Progenitor cell of endocrine pancreas (in vitro differentiated cells): ENCODE measurements at places on chromosomes 2 and 18. TPM values are rescaled to one million over a fixed set of nuclear protein-coding genes. Genes with fewer than 3 reads are reported as not detected.

GRCh38 chr2:136117909-136118818, at the start of gene CXCR4:
Gene CXCR4 (minus strand): TSS chr2:136118149. CDS start chr2:136118060, 89 bp downstream.
- DNase-seq = peak; percentile 80

GRCh38 chr18:23207191-23207955, 72.1 kb downstream of the CABLES1 start:
- DNase-seq = no peak

GRCh38 chr2:233417282-233417681, 63.0 kb downstream of the DGKD start:
- DNase-seq = no peak

The GPR55 gene
- total RNA-seq = not detected in 2 replicates

DNA sequence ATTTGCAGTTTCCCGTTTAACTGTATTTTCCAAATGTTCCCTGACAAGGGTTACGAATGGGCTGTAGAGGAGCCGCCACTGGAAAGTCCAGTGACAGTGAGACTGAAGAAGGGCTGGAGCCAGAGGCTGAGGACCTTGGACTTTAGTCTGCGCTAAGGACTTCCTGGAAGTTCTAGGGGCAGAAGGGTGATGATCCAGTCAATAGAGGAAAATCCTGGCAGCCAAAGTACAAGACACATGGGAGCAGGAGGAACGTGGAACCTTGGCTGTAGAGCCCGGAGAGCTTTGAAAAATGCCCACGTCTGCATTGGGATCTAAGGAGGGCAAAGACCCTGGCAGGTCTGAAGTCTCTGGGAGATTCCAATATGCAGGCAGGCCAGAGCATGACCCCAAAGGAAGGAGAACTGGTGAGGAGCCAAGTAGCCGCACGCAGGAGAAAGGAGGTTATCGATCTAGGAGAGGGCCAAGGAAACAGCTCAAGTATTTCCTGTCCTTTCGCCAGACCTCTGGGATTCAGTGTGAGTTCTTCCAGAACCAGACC, 28.5 kb downstream of the MBP start:
- DNase-seq = no peak

GRCh38 chr2:20145497-20146193, 79.3 kb downstream of the SDC1 start:
- DNase-seq = no peak

The PGAP1 gene
- total RNA-seq = 49.2 and 54.8 TPM in 2 replicates

DNA sequence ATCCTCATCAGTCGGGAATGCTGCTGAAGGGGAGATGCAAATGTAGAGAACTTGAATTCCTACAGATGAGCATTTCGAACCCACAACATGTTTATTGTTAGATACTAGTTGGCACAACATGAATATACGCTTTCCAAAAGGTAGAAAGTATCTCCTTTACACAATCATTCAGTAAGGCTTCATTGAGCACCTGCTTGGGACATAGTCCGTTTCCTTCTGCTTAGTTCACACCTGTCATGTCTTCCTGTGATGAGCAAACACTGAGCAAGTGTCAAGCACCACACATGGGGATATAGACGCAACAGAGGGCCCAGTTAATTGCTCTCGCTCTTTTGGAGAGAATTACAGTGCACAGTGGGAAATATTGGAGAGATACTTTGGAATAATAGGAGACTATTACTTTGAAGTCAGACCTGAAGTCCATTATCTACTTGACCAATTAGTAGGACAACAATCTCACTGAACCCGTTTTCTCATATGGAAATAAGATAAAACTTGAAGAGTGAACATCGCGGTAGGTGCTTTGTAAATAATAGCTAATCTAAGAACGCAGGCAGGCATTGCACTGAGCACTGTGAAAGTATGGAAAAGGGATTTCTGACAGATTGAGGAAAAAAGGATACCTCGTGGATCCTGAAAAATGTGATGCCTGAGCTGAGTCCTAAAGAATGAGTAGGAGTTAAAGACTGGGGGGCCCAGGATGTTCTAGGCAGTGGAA, 1.2 kb downstream of the CPSF3 start:
- DNase-seq = no peak

The WNT6 gene
- total RNA-seq = 0.72 and 1.5 TPM in 2 replicates

- no peak for DNase-seq
Observed at GRCh38 chr2:4992226-4992625, 700.0 kb upstream of the SOX11 start.

GRCh38 chr2:143600116-143600515, 470.9 kb downstream of the ARHGAP15 start:
- DNase-seq = no peak

GRCh38 chr2:31483246-31483645, 68.7 kb upstream of the XDH start:
- DNase-seq = no peak

DNA sequence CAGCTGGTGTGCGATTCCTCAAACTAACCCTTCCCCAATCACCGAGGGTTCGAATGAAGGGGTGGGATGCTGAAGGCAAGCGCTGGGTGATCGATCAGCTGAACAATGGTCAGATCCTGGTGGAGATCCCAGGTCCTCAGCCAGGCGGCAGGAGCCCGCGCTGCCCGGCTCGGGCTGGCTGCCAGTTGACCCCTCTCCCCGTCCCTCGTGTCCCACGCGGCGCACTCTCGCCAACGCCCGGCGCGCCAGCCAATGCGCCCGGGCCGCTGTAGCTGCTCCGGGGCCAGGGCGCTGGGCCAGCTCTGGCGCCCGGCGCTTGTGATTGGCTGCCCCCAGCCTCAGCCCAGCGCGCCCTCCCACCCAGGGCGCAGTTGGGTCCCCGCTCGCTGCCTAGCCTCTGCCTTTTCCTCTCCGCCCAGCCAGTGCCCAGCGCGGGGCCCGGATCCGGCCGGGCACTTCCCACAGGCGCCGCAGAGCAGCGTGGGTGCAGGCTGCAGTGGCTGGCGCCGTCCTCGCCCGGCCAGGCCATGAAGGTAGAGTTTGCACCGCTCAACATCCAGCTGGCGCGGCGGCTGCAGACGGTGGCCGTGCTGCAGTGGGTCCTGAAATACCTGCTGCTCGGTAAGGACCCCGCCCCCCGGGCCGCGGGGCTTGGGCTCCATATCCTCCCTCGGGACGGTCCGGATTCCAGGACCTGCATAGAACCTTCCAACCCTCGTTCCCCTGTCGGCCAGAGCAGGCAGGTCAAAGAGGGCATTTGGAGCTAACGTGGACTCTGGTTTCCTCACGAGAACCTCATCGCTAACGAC, at the start of gene MOGAT1:
MOGAT1 (plus strand) TSS at position 400 of the 809 bp plus-strand sequence; CDS start at position 528, 128 bp downstream.
- peak; percentile 47 for DNase-seq

The TLX2 gene
- total RNA-seq = 0.33 TPM in 1 of 2 replicates, not detected in the other

The MYO5B gene
- total RNA-seq = 39.1 and 44.1 TPM in 2 replicates

- DNase-seq = no peak
Observed at GRCh38 chr2:110869472-110870446, 137.4 kb downstream of the ACOXL start.

- DNase-seq = no peak
Observed at GRCh38 chr2:65018141-65018582, 29.0 kb downstream of the SLC1A4 start.

GRCh38 chr18:64966667-64967066, 784.1 kb upstream of the CDH7 start:
- DNase-seq = no peak

The PROM2 gene
- total RNA-seq = 14.2 and 16.9 TPM in 2 replicates

The EML6 gene
- total RNA-seq = 2.6 and 4.0 TPM in 2 replicates

The FSHR gene
- total RNA-seq = 0.44 and 0.74 TPM in 2 replicates

The LIMS1 gene
- total RNA-seq = 35.6 and 37.7 TPM in 2 replicates

- DNase-seq = no peak
Observed at GRCh38 chr2:189056200-189057106, 82.3 kb downstream of the COL3A1 start.

DNA sequence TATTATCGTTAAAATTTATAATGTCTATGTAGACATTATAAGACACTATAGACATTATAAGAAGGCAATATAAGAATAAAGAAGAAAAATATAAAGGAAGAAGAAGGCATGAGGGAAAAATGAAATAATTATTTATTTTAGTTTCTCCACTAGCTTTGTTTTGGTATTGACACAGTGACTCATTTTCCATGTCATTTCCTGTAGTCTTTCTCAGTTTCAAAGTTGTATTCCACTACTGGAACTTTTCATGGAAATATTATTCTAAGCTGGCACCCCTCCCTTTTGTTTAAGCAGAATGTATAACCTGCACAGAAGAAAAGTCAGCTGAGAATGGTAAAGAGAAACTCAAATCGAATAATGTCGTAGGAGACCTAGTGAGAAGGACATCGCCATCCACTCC, 234.2 kb upstream of the NETO1 start:
- DNase-seq = no peak

- DNase-seq = no peak
Observed at GRCh38 chr2:159738509-159739390, 26.4 kb downstream of the MARCHF7 start.

- DNase-seq = no peak
Observed at GRCh38 chr18:48109961-48110493, 179.6 kb upstream of the SMAD2 start.

DNA sequence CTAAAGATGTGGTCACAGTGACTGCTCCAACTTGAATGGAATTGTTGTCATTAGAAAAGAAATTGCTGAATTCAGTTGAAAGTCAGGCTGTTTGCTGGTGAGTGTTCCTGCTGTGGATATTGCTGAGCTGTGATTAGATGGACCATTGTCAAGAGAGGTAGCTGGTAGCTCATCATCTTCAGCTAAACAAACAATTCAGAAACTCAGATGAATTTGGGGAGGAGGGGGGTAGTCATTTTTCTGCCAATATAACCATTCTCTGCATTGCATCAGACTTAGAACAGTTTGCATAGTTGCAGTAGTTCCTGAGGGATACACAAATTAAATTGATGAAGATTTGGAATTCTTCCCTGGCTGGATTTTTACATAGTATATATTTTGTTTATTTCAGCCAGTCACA, 108.3 kb downstream of the MTCL1 start:
- DNase-seq = no peak

The RSAD2 gene
- 4.4 and 5.3 TPM in 2 replicates for total RNA-seq

DNA sequence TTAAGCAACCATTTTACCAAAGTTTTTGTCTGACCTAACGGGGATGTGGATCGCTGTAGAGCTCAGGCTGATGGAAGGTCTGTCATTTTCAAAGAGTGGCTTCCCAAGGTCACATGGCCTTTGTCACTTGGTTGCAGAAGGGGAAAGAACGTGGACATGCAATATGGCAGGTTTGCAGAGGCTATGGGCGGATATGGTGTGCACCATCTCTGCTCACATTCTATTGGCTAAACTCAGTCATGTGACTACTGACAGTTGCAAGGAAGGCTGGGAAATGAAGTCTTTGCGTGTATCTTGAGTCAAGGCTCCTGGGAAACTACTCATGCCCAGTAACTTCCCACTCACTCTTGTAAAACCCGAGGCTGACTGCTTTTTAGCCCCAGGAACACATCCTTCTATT, 96.8 kb downstream of the ST6GAL2 start:
- no peak for DNase-seq

DNA sequence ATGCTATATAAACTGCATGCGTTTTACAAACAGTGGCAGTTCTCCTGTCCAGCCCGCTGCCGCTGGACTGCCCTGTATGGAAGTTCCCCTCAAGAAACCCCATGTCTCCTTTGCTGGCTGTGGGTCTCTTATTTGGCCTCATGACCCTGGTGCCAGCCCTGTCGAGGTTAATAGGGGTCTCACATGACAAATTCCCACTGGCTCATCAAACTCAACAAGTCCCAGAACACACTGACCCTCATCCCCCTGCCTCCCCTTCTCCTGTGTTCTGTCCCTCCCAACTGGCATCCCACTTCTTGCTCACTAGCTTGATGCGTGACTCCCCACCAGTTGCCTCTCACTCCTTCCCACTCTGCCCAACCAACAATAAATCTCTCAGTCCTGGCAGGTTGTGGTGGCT, 137.6 kb upstream of the HS6ST1 start:
- no peak for DNase-seq

DNA sequence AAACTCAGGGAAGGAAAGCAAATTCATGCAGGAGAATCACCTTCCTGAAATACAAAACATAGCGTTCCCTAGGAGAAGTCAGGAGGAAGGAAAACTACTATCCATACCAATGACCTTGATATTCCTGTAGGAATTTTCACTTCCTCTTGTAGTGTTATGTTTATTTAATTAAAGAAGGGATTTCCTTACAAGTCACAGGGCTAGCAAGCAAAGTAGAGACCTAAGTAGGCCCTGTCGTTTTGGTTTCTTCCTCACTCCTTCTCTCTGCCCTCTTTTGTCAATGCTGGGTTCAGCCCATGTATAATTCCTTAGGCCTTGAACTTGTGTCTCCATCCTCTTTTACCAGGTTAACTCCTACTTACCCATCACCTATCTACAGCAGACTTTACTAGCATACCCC, 435.2 kb upstream of the LRATD1 start:
- DNase-seq = no peak

DNA sequence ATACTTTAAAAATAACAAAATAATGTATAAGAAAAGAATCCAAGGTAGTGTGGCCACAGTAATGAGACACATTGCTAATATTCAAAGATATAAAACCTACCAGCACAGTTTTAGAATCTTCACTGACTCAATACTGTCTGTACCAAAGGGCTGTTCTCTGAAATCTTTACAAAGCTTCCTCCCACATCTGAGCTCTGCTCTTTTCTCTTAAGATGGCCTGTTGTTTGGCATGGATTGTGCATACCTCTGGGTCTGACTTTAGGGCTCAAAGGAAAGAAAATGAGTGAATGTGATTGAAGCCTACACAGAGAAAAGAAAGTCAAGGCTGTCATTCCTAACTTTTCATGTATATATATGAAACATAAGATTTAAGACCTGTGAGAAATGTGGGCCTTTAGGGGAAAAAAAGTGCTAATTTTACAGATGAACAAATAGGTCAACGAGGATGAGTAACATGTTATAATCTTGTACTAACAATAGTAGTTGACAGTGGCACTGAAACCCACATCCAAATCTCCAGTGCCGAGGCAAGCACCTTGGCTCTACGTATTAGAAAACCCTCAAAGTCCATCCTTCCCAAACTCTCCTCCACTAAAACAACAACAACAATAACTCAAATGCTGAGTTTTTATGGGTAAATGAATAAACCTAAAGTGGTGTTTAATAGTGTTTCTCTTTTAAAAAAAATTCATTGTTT, 114.2 kb downstream of the ZNF521 start:
- DNase-seq = no peak

DNA sequence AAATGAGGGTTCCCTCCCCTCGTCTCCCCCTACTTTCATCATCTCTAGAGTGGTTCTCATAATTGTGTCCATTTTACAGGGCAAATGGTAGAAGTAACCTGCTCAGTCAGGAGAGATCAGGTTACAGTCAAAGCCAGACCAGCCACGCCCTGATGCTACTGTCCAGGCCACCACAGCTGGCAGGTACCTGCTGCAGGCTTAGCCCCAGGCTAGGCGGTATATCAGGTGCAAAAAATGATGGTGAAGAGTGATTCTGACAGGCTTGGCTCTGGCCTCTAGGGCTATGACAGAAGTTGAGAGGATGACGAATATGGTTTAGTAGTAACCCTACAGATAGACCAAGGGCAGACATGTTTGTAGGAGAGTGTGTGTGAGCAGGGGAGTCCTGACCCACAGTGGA, 67.1 kb downstream of the HAUS1 start:
- no peak for DNase-seq

GRCh38 chr2:1246239-1246638, 167.0 kb upstream of the TPO start:
- no peak for DNase-seq

GRCh38 chr2:81670885-81671284, 1366.3 kb upstream of the LRRTM1 start:
- DNase-seq = no peak
